ENCODE measurements at places on chromosomes 12 and 14.

DNA sequence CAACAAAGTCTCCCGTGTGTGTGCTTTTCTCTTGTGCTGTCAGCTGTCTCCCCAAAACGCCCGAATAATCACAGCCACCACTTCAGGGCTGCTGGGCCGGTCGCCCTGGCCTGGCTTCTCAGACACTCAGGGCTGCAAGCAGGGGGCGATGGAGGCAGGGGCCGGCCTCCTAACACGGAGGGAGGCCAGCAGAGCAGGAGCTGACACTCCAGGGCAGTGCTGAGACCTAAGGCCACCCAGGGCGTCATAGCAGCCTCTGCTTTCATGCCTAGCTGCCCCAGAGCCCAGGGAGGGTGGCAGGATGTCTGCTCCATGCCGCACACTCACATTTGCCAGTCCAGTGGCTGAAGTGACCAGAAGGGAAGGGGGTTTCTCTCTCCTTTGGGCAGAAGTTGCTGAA is 25.6 kb downstream of the STX2 start:
- no peak for DNase-seq

- DNase-seq = no peak
Observed at GRCh38 chr14:85084344-85084743, 445.6 kb upstream of the FLRT2 start.

GRCh38 chr14:76186308-76187027 is 34.7 kb downstream of the GPATCH2L start:
- no peak for DNase-seq

- no peak for DNase-seq
Observed at GRCh38 chr12:123284669-123285068, 13.0 kb upstream of the CDK2AP1 start.

- DNase-seq = peak; percentile 18
Observed at GRCh38 chr12:85029456-85029855, 6.6 kb downstream of the TSPAN19 start.

DNA sequence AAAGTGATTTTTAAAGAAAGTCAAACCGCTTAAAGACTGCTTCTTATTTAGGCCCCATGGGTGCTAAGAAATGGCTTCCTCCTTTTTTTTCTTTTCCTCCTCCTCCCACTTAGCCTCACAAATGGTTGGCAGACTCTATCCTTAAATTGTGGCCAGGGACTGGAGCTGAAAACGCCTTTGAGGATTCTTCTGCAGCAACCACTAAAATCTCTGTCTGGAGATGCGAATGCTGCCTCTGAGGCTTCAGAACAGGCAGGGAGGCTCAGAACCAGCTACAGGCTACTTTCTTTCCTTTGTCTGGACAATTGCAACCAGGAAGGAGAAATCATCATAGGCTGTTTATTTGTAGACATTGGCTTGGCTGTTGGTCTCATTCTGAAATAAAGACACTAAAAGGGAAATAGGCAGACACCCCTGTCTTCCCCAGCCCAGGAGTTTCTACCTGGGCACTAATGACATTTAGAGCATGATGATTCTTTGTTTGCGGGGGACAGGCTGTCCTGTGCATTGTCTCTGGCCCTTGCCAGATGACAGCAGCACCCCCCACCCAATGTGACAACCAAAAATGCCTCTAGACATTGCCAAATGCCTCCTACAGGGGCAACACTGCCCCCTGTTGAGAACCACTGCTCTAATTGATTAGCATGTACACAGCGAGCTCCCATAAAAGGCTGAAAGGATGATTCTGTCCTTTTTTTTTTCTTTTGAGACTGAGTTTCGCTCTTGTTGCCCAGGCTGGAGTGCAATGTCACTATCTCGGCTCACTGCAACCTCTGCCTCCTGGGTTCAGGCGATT is 50.3 kb downstream of the MAP1LC3B2 start:
- no peak for DNase-seq

DNA sequence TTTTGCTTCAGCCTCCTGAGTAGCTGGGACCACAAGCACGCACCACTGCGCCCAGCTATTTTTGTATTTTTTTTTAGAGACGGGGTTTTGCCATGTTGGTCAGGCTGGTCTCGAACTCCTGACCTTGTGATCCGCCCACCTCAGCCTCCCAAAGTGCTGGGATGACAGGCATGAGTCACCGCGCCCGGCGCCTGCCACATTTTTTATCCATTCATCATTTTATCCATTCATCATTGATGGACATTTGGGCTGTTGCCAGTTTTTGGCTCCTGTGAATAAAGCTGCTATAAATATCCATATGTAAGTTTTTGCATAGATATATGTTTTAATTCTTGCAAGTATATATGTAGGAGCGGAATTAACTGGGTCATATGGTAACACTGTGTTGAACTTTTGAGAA is 79.5 kb downstream of the DAAM1 start:
- DNase-seq = no peak

- no peak for DNase-seq
Observed at GRCh38 chr12:50322206-50322605, 38.9 kb upstream of the LIMA1 start.

DNA sequence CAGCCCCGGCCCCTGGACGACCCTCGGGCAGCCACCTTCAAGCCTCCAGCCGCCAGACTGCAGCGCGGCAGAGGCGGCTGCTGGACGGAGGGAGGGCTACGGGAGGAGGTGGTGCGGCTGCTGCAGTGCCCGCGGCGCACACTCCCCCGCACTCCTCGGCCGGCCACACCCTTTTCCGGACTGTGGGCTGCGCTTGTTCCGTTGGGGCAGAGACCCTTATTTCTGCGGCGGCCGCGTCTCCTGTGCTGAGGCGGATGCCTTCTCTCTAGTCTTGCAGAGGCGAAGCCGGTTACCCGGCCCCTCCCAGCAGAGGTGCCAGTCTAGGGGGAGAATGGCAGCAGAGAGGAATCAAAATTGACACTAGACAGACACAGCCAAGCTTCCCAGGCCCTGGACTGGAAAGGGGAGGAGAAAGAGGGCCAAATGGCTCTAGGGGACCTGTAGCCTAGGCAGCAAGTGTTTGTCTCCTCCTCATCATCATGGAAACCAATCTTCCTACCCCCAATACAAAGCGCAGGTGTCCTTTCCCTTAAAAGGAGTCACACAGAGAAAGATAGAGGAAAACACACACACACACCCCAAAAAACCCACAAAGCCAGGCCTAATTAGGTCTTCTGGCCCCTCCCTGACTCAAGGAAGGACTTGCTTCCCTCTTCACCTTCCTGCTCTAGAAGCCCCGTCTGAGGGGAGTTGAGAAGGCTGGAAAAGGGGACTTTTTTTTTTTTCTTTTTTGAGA is 1.3 kb downstream of the ESYT1 start:
- DNase-seq = no peak

- no peak for DNase-seq
Observed at GRCh38 chr14:49957089-49957852, 64.4 kb downstream of the ARF6 start.

- DNase-seq = no peak
Observed at GRCh38 chr12:12513416-12514006, 49.2 kb downstream of the DUSP16 start.

- no peak for DNase-seq
Observed at GRCh38 chr12:69405566-69405865, 46.0 kb downstream of the YEATS4 start.

- no peak for DNase-seq
Observed at GRCh38 chr12:62003701-62004100, 256.5 kb upstream of the USP15 start.

DNA sequence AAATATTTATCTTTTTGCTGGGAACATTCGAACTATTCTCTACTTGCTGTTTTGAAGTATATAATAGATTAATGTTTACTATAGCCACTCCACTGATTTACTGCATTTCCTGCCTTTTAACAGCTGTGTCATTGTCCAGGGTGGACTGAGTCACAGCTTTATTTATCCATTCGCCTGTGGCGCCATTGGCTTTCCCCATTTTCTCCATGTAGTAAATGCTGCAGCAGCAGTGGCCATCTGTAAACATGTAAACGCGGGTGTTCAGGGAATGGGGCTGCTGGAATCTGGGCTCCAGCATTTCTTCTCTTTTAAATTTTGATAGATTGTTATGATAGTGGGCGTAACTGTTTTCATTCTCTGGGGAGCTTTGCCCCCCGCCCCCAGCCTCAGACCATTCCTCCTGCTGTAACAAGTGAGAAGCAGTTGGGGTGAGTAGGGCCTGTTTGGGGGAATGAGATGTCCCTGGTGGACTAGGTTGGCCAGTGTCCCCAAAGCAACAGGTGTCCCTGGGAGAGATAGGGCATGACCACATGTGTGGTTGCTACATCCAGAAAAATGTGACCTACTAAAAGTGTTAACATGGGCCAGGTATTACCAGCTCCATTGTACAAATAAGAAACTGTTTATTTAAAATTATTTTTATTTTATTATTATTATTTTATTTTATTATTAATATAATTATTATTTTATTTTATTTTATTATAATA is 32.9 kb downstream of the RIN3 start:
- DNase-seq = no peak

GRCh38 chr12:40580346-40580745 is 111.9 kb upstream of the CNTN1 start:
- DNase-seq = no peak

DNA sequence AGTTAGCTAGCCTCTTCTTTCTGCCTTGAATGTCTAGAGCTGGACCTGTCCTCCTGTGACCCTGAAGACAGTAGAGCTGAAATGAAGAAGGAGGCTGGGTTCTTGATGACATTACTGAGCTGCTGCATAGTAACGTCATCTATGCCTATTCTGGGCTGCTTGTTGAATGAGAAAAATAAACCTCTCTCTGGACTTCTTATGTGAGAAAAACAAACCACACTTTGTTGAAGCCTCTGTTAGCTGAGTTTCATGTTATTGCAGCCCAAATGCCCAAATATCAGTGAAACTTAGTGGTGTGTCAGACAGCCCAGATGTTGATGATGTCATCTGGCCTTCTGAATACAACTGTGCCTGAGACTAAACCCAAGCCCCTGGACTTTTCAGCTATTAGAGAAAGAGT is 67.0 kb upstream of the MAX start:
- no peak for DNase-seq

- no peak for DNase-seq
Observed at GRCh38 chr12:94798113-94798512, 147.8 kb upstream of the TMCC3 start.
